MV-4-11 (cell line): ENCODE measurements at places on chromosomes 2 and 18.
A peak's percentile ranks its signal among the peaks of the same experiment; 100 is the strongest.

DNA sequence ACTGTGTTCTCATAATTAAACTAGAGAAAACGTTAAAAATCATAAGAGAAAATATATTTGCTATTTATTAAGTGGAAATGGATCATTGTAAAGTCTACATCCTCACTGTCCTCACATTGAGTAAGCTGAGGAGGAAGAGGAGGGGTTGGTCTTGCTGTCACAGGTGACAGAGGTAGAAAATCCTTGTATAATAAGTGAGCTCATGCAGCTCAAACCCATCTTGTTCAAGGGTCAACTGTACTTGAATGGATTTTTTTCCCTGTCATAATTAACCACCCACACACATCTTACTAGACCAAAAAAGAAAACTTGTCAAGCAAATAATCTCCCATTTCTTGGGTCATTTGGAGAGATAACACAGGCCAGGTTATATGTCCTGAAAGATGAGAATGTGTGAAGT is 231.2 kb downstream of the NEDD4L start:
- no peak for DNase-seq

- DNase-seq = no peak
These were observed 243.2 kb upstream of the HDAC4 start for GRCh38 chr2:239644011-239644410.

DNA sequence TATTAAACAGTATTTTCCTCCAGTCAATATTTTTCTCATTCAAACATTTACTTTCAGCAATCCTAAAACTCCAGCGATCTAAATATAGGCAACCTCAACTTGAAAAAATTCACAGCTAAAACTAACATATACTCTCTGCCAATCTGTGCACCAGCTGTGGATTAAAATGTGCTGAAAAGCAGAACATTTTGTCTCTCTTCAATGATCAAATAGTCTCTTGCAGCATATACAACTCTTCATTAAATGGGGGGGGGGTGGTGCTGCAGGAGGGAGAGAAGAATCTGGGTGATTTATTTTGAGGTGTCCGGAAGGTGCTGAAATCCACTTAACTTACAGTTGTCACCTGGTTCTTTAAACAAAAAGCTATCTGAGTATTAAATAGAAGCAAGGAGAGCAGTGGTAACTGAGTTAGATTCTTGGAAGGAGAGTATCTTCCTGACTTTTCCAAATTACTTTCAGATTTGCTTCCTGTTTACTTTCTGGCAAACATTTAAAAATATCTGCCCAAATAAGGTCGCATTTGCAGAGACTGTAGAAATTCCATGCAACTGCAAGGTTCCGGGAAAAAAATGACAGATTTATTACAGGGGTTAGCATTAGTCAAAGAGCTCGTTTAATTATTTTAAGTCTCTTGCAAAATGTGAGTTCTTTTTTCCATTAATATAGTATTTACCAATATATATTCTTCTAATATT is 904.7 kb upstream of the ACVR2A start:
- no peak for DNase-seq

- no peak for DNase-seq
These were observed 34.9 kb upstream of the CYP26B1 start for GRCh38 chr2:72182547-72182946.

- no peak for DNase-seq
These were observed 40.2 kb downstream of the FMNL2 start for GRCh38 chr2:152375174-152375573.

DNA sequence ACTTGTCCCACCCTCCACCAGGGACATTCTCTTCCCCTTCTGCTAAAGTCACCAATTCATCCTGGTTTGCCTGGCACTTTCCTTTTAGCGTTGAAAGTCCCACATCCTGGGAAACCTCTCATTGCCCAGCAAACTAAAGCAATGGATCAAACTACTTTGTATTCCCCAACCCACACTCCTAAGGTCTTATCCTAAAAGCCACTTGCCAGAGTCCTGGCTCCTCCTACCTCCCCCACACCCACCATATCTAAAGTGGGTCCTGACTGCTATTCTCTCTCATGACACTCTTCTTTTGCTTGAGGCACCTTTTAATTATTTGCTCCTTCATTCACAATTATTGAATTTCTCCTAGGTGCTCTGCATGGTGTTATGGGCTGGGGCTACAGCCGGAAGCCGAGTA is 40.6 kb downstream of the GKN2 start:
- DNase-seq = no peak

GRCh38 chr2:25877431-25878360 is 591 bp downstream of the ASXL2 start:
- DNase-seq = peak; percentile 62

GRCh38 chr2:54606393-54606958 is 117.0 kb upstream of the EML6 start:
- no peak for DNase-seq

DNA sequence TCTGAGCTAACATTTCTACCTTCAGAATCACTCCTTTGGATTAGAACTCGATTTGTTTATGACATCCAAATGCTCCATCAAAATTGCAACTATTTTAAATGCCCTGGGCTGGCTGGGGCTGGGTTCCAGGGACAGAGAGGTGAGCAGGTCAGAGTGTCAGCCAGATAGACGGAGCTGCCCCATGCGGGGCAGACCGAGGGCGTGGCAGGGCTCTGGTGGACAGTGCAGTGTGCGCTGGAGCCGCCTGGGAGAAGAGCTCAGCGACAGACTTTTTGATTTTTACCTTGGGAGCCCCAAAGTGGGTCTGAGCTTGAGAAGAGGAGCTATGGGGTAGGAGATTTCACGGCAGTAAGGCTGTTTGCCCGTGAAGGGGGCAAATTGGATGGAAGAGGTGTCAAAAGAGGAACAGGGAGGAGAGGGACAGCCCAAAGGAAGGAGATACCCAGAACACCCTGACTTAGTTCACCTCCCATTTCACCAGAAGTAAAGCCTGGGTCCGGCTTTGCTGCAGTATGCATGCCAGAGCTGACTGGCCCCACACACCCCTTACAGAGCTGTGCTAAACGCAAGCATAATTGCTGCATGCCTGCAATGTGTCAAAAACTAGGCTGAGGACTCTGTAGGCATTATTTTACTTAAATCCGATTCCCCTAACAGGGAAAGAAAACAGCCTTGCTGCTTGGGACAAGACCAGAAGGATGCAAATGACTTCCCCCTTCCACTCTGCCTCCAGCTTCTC is 33.7 kb downstream of the EN1 start:
- DNase-seq = no peak

- DNase-seq = no peak
These were observed 68.7 kb downstream of the VWA3B start for GRCh38 chr2:98155716-98156115.

DNA sequence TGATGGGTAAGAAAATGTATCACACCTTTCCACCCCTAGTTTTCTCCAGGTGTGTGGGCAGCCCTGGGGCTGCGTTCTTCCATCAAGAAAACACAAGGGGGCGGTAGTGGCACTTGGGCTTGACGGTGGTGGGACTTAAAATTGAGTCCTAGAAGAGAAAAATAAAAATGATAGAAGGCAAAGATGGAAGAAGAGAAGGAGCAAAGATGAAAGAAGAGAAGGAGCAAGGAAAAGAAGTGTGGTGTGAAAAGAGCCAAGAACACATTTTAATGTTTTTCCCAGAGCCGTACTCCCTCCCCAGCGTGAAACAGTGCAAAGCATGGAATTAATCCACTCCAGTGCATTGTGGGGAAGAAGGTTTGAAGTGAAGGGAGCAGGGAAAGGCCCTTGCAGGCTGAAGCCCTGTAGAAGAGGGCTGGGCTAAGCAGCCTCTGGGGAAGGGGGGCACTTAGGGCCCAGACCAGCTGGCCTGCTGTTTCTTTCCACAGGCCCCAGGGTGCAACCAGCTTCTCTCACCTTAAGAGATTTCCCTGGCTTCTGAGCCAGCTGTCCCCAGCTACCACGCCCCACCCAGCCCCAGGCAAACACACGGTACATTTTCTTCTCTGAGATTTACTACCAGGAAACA is 256.8 kb downstream of the RNF152 start:
- DNase-seq = no peak

GRCh38 chr2:214740867-214741395 is 68.6 kb downstream of the BARD1 start:
- DNase-seq = no peak

DNA sequence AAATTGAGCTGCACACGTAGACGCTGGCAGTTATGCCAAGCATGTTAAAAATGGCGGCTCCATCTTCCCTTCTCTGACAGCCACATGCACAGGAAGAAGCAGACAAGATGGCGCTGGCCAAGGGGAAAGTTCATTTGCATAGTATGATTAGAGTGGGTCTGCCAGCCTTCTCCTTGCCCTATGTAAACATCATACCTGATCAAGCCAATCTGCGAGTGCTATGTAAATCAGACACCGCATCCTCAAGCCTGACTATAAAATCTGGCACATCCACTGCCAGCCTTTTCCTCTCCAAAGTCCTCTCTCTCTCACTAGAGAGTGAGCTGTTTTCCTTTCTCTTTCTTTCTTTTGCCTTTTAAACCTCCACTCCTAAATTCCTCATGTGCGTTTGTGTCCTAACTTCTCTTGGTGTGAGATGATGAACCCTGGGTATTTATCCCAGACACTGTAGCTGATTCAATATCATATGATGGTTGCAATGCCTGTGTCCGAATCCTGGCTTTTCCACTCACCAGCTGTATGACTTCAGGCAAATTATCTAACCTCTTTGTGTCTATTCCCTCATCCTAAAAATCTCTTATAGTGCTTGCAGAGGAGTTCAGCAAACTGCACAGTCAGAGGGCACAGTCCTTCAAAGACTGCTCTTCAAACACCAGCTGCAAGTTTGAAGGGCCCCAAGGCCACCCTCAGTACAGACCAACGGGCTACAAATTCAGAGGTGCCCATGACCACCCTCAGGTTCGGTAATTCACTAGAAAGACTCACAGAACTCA is 39.3 kb upstream of the ITSN2 start:
- no peak for DNase-seq

DNA sequence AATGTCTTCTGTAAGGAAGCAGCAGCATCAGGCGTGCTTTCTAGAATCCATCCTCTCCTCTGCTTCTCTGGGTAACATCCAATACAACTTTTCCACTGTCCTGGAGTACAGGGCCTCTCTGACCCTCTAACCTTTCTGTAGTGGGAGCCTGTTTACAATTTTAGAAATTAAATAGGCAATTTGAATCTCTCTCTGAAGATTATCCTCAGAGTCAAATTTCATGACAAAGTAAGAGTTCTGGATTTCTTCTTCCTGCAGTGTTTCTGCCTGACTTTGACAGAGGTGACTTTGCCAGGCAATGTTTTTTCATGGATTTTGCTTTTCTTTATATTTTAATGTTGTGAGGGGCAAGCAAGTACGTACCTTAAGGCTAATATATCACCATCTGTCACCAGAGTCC is 558.4 kb downstream of the PARD3B start:
- DNase-seq = no peak

DNA sequence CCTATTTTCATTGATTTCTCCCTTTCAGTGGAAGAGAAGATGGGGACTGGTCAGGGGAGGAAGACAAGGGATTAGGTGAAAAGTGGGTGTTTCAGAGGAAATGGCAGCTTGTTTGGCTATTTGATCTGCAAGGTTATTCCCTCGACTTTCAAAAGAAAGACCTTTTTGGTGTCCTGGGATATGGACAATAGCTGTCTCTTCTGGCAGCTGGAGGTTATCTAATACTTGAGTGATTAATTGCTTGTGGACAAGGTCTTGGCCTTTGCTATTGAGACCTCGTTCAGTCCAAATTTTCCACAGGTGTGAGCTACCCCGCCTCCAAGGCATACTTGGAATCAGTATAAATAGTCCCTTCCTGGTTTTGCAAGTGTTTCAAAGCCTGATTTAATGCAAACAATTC is 33.3 kb upstream of the TRAPPC8 start:
- no peak for DNase-seq

GRCh38 chr18:45761512-45762114 is 37.6 kb downstream of the SLC14A1 start:
- peak; percentile 57 for DNase-seq

GRCh38 chr2:236935631-236936445 is 149.9 kb upstream of the COPS8 start:
- DNase-seq = no peak

GRCh38 chr2:236582968-236583367 is 13.3 kb downstream of the ACKR3 start:
- no peak for DNase-seq

- peak; percentile 54 for DNase-seq
These were observed 174.7 kb downstream of the ACKR3 start for GRCh38 chr2:236744281-236744705.

- DNase-seq = no peak
These were observed 237.5 kb downstream of the EPHA4 start for GRCh38 chr2:221334481-221335218.

DNA sequence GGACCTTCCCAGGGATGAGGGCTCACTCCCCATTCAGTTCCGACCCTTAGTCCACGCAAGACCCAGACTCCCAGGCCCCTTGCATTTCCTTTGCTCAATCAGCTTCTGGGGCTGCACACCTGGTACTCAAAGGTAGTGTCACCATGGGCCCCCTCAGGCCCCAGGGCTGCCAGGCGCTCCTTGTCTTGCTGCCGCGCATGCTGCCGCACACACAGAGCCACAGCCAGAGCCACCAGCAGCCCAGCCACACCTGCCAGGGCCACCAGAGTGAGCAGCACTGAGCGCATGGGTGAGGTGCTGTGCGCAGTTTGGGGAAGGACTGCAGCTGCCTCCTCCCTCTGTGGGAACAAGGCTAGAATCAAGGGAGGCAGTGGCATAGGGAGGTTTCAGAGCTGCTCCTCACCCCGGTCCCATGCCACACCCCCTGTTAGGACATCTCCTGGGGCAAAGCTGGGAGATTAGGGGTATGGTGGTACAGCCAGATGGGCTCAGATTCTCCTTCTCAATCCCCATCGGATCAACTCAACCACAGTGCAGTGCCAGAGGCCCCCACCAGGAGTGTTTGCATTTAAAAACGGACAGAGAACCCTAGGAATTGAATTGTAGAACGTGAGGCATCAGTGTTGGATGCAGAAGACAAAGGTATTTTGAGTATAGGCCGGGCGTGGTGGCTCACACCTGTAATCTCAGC is 11.3 kb downstream of the PTPRN start:
- DNase-seq = no peak

DNA sequence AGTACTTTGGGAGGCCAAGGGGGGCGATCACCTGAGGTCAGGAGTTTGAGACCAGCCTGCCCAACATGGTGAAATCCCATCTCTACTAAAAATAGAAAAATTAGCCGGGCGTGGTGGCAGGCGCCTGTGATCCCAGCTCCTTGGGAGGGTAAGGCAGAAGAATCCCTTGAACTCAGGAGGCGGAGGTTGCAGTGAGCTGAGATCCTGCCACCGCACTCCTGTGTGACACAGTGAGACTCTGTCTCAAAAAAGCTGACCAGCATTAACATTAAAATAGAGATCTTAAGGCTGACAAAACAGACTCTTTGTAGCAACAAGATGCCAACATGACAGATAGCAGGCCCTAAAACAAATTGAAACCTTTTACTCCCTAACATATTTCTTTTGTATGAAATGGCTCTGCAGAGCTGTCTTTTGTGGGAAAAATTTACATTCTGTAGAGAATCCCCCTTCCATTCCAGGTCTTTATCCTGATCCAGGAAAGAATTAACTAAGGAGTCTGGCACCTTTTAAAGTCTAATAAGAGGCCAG is 213.9 kb downstream of the RAB3GAP1 start:
- DNase-seq = no peak

GRCh38 chr2:40043641-40044040 is 264.6 kb upstream of the THUMPD2 start:
- DNase-seq = no peak
